HFFc6 (cell line): ENCODE measurements at places on chromosomes 7 and 10. TPM values are rescaled to one million over a fixed set of nuclear protein-coding genes. Genes with fewer than 3 reads are reported as not detected.
A peak's percentile ranks its signal among the peaks of the same experiment; 100 is the strongest.

DNA sequence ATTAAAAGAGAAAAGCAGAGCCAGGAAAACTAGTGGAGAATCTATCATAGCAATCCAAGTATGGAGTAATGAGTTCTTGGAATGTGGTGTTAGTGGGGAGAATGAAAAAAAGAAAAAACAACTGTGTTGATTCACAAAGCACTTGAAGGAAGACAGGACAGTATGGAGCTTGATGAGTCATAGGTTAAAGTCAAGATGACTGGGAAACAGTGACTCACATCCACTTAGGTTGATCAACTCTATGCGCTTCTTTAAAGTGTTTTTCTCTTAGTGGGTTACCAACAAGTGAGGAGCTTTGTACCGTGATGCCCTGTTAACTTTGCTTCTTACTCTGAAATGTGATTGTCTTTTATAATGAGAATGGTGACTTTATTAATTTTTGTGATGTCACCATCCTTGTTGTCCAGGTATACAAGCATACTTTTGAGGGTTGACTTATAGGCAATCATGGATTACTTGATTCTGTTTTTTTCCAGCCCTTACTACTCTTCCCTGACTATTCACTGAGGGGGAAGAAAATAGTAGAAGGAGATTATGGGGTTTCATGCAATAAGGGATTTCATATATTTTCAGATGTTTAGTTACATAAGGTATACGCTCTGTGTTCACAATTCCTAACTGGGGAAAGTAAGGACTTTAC, 32.1 kb upstream of the MDFIC start:
- DNase-seq, result peak; percentile 96
- no peak overlapping the region for H3K4me3 ChIP-seq
- H3K27ac ChIP-seq, result peak overlapping the region; percentile 75
- H3K36me3 ChIP-seq, result no peaks in the 10 kb centered on the region; the same call in 1 of the 2 replicates
- H3K27me3 ChIP-seq, result no peaks in the 10 kb centered on the region

DNA sequence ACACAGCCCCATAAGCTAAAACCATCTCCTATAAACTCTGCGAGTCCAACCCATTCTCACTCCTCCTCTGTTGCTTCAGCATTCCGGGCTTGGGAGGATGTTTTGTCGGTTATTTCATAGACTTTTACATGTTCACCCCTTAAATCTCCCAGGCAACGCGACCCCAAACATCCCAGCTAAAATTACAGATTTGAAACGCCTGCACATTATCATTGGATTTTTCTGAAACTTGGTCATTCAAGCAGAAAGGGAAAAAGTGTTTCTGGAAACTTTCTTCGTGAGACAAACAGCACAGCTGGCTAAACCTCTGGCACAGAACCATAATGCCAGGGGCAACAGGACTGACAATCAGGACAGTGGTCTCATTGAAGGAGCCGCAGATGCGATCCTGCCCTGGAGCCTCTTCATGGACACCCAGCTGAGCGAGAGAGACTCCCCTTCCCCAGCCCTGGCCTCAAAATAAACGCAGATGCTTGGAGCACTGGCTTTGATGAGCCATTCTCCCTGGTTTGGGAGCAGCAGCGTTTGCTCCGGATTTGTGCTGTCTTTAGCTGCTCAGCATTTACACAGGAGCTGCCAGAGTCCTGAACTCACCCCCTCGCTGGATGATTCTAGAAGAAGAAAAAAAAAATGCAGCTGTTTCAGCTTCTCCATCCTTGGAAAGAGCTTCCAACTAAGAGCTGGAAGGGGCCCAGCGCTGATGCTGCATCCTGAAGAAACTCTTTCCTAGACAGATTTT, 30.1 kb downstream of the AFAP1L2 start:
- H3K27ac ChIP-seq, result no peak overlapping the region
- H3K4me1 ChIP-seq, result peaks cover 6% of the 10 kb centered on the region; the same call in 1 of the 2 replicates
- H3K36me3 ChIP-seq, result no peaks in the 10 kb centered on the region
- DNase-seq, result peak; percentile 26
- H3K4me3 ChIP-seq, result no peak overlapping the region
- H3K27me3 ChIP-seq, result peaks cover 20% of the 10 kb centered on the region

DNA sequence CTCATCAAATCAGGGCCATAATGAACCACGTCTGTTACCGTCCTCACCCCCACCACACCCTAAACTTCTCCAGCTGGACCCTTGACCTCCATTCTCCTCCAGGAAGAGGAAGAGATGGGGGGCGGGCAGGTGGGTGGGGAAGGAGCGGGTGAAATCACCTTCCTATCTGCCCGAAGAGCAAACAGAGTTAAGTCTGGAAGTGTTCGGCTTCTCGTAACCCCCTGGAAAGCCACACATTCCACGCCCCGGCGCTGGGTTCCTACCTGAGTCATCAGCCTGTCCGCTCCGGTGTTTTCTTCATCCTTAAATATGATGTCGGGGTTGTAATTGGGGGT, 736 bp downstream of the SHH start:
- peak overlapping the region; percentile 79 for H3K4me3 ChIP-seq
- H3K27ac ChIP-seq, result no peak overlapping the region
- peaks cover 40% of the 10 kb centered on the region for H3K27me3 ChIP-seq
- peaks cover 21% of the 10 kb centered on the region for H3K4me1 ChIP-seq
- DNase-seq, result no peak

GRCh38 chr10:112689327-112690072, 242.5 kb downstream of the VTI1A start:
- H3K4me3 ChIP-seq, result no peak overlapping the region
- no peaks in the 10 kb centered on the region for H3K27me3 ChIP-seq

DNA sequence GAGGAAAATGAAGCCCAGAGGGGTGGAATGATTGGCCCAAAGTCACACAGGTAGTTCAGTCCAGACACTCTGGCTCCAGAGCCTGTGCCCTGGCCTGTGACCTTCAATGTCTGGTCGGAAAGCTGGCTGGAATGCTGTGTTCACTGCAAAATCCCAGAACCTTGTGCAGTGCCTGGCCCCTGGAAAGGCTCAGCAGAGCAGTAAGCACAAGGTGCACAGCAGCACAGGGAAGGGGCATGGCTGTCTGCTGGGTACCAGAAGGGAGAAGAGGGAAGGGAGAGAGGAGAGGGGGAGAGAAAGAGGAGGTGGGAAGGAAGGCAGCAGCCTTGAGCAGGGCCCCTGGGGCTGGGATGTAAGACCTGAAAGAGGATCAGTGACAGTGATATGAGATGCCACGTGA, 28.4 kb upstream of the C10orf71 start:
- H3K36me3 ChIP-seq, result no peaks in the 10 kb centered on the region; the same call in 1 of the 2 replicates
- no peaks in the 10 kb centered on the region for H3K4me1 ChIP-seq
- H3K27ac ChIP-seq, result no peak overlapping the region
- no peak overlapping the region for H3K4me3 ChIP-seq

- H3K36me3 ChIP-seq, result no peaks in the 10 kb centered on the region
- no peak overlapping the region for H3K27ac ChIP-seq
- no peaks in the 10 kb centered on the region for H3K27me3 ChIP-seq
- H3K4me1 ChIP-seq, result no peaks in the 10 kb centered on the region
Measured at GRCh38 chr7:130421684-130422083, 19.1 kb downstream of the CEP41 start.

DNA sequence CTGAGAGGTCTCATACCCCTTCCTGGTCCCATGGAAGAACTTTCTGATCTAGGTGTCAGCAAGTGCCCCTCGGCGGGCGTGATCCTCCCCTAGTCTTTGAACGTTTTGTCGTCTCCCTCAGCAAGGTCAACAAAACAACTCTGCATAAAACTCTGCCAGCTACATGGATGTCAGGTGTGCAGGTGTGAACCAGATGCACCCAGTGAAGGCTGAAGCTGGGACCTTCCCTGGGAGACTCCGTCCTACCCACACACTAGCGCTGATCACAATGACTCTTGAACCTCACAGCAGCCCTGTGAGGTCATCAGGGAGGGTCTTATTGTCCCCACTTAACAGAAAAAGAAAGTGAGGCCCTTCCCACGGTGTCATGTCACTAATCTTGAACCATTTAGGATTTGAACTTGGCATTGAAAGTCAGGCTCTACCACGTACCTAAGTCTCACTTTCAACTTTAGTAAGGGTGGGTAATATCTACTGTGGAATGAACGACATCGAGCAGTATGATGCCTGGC, 68.1 kb downstream of the VSTM4 start:
- no peaks in the 10 kb centered on the region for H3K36me3 ChIP-seq
- no peak overlapping the region for H3K27ac ChIP-seq
- no peak overlapping the region for H3K4me3 ChIP-seq
- DNase-seq, result no peak
- peaks cover 17% of the 10 kb centered on the region for H3K27me3 ChIP-seq

DNA sequence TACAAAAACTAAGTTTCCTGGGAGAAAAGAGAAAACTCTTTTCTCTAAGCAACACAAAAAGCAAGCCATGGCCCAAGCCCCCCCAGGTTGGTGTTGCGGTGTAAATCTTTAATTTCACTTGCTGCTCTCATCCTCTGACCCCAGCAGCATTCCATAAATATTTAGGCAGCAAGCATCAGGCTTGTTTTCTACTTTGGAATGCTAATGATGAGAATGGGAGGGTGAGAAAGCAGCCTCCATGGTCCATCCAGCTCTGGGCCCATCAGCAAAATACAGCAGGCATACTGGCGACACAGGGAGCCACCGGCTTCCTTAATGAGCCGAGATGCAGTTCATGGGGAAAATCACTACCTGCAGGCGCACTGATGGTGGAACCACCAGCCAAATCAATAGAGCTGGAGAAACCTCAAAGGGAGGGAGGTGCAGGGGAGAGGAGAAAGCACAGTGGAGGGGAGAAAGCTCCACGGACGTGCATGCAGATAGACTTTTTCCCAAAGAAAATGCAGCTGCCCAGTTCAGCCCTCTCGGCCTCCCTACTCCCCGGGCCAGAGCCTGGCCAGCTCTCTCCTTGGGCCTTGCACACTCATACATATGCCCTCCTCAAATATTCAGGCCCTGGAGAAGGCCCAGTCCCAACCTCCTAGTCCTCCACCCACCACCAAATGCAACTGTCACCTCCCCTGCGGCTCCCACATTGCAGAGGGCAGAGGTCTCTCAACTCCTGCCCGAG, 131.9 kb downstream of the GRID1 start:
- H3K27ac ChIP-seq, result no peak overlapping the region
- H3K27me3 ChIP-seq, result no peaks in the 10 kb centered on the region; the same call in 1 of the 2 replicates
- no peak for DNase-seq
- H3K36me3 ChIP-seq, result no peaks in the 10 kb centered on the region
- H3K4me3 ChIP-seq, result no peak overlapping the region

DNA sequence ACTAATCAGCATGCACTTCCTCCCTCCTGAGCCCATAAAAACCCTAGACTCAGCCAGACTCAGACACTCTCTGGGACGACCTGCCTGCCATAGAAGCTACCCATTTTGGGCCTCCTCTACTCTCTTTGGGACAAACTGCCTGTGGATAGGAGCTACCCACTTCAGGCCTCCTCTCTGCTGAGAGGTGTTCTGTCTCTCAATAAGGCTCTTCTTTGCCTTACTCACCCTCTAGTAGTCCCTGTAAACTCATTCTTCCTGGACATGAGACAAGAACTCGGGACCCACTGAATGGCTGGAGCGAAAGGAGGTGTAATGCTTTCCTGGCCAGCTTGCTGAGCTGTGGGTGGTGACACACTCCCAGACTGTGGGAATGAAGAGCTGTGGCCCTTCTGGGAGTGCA, 424.8 kb upstream of the FZD8 start:
- 0 out of 2 replicates have a peak, but pooled peaks cover 1% of the 10 kb centered on the region for H3K27me3 ChIP-seq
- H3K36me3 ChIP-seq, result no peaks in the 10 kb centered on the region
- H3K4me3 ChIP-seq, result no peak overlapping the region

The ARID5B gene
- total RNA-seq, result 85.0 to 134 TPM (median 122 TPM) in 3 replicates

The CDK5 gene
- total RNA-seq, result 31.3 to 40.3 TPM (median 34.6 TPM) in 3 replicates

The STEAP1 gene
- 17.0 to 66.6 TPM (median 39.8 TPM) in 3 replicates for total RNA-seq

The CACNA2D1 gene
- total RNA-seq, result 31.7 to 36.7 TPM (median 32.9 TPM) in 3 replicates

- no peak for DNase-seq
- no peak overlapping the region for H3K27ac ChIP-seq
- no peak overlapping the region for H3K4me3 ChIP-seq
- H3K27me3 ChIP-seq, result no peaks in the 10 kb centered on the region; the same call in 1 of the 2 replicates
- H3K36me3 ChIP-seq, result no peaks in the 10 kb centered on the region; the same call in 1 of the 2 replicates
Measured at GRCh38 chr7:31310321-31310935, 30.1 kb downstream of the NEUROD6 start.

DNA sequence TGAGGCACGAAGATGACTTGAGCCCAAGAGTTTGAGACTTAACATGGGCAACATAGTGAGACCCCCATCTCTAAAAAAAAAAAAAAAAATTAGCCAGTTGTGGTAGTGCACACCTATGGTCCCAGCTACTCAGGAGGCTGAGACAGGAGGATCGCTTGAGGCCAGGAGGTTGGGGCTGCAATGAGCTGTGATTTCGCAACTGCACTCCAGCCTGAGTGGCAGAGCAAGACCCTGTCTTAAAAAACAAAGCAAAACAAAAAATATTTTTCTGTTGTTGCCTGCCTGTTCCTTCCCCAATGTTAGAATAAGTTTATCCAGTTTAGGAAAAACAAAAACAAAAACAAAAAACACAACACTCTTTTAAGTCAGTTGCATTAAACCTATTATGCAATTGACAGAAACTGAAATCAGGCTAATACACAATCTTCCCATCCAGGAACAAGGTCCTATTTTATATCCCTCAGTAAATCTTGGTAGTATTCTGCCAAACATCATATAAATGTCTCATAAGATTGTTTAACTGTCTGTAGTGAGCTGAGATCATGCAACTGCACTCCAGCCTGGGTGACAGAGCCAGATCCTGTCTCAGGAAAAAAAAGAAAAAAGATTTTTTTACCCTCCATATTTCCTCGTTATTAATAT, 4.9 kb downstream of the PILRA start:
- no peak overlapping the region for H3K4me3 ChIP-seq
- no peaks in the 10 kb centered on the region for H3K36me3 ChIP-seq
- H3K4me1 ChIP-seq, result peaks cover 7% of the 10 kb centered on the region

The HTRA1 gene
- 49.7 and 58.7 TPM in 2 replicates for total RNA-seq

GRCh38 chr7:77367976-77368375, 48.2 kb downstream of the GSAP start:
- no peak overlapping the region for H3K4me3 ChIP-seq
- H3K4me1 ChIP-seq, result no peaks in the 10 kb centered on the region
- peaks cover 12% of the 10 kb centered on the region for H3K36me3 ChIP-seq
- no peak overlapping the region for H3K27ac ChIP-seq
- no peak for DNase-seq

DNA sequence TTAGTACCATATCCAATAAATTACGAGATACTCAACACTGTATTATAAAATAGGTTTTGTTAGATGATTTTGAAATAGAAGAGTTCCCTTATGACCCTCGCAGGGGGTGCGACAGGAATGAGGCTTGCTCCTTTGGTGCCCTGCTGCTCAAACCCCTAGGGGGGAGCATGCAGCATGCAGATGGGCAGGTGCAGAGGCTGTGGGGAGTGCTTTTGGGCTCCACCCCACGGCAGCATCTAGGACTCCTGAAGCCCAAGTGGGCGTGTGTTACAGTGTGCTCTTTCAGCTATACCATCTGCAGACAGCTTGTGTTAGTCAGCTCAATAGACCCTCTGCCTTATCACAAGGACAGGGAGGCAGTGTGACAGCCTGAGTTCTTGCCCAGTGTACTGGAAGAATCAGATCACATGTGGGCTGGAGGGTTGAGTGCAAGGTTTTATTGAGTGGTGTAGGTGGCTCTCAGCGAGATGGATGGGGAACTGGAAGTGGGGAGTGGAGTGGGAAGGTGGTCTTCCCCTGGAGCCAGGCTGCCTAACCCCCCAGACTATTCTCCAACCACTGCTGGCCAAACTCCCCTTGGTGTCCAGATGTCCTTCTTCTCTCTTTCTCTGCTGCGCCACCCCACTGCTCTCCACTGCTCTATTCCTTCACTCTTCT, 3.1 kb upstream of the MRC1 start:
- DNase-seq, result no peak
- H3K36me3 ChIP-seq, result no peaks in the 10 kb centered on the region
- peaks cover 16% of the 10 kb centered on the region for H3K4me1 ChIP-seq
- H3K4me3 ChIP-seq, result no peak overlapping the region
- H3K27ac ChIP-seq, result no peak overlapping the region
- H3K27me3 ChIP-seq, result peaks cover 2% of the 10 kb centered on the region; the same call in 1 of the 2 replicates

The CALML3 gene
- not detected in 3 replicates for total RNA-seq
